Endodermal cell (in vitro differentiated cells): ENCODE measurements at places on chromosomes 6 and 20. TPM values are rescaled to one million over a fixed set of nuclear protein-coding genes. Genes with fewer than 3 reads are reported as not detected.

DNA sequence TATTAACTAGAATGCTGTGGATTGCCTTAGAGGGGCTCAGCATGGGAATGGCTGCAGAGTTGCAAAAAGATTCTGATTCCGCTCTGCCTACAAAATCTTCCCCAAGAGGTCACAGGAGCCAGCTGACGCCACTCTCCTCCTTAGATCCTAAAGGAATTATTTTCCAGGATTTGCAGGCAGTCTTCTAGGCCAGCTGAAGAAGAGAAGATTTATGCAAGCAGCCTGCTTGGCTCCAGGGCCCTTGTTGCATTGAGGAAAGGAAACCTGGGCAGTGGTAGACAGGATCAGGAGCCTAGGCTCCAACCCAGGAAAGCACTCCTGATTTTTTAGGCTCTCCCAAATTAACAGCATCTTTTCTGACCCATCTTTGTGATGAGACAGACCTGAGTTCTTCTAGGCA is 245.8 kb downstream of the PKHD1 start:
- DNase-seq: peak; percentile 53

Gene UST
- 16.3 and 17.9 TPM in 2 replicates for total RNA-seq

Gene PARD6B
- total RNA-seq: 29.0 TPM in 2 replicates

- no peak for DNase-seq
Measured at GRCh38 chr6:45665859-45666258, 288.1 kb upstream of the SUPT3H start.

GRCh38 chr6:77015350-77015749 is 447.9 kb downstream of the HTR1B start:
- DNase-seq: no peak

DNA sequence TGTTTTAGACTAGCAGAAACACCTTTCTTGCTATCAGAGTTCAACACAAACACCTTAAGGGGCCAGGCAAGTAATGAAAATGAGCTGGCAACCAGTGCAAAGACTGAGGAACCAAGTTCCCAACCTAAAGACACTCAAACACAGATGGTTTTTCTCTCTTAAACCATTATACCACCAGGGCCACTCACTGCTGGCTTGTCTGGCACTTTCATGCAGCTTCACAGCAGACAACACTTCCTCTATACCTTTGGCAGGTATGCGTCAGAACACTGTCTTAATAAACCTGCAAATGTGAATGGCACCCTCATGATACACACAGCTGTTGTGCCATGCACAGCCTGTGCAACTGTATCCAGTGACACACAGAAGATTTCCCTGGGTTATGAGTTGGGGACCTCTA is 41.6 kb downstream of the NFATC2 start:
- DNase-seq: peak; percentile 44

Gene PACSIN1
- total RNA-seq: 7.1 to 9.4 TPM (median 7.3 TPM) in 3 replicates

Gene COL9A3
- total RNA-seq: 43.0 to 63.0 TPM (median 48.9 TPM) in 3 replicates

- no peak for DNase-seq
Measured at GRCh38 chr6:45569210-45569945, 191.6 kb upstream of the SUPT3H start.

- DNase-seq: peak; percentile 57
Measured at GRCh38 chr6:324116-324728, 31.9 kb downstream of the DUSP22 start.

GRCh38 chr20:24452016-24452415 is 17.4 kb upstream of the SYNDIG1 start:
- peak; percentile 35 for DNase-seq

DNA sequence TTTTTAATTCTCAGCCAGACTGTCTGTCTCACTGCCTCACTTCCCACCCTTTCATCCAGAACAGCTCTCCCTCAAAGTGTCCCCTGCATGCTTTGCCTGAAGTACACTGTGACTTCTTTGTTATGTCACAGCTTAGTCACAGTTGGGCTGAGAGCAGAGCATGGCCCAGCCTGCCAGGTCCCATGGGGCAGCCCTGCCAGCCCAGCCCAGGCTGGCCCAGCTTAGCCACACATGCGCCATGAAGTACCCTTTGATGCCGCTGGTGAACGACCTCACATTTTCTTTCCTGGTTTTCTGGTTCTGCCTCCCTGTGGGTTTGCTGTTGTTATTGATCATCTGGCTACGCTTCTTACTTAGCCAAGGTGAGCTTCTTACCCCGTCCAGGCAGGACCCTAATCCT is at the start of gene ADIG:
ADIG (plus strand) TSS at position 185 of the 400 bp plus-strand sequence; CDS start at position 239, 54 bp downstream.
- DNase-seq: no peak

Gene RPP40
- 6.8 to 9.0 TPM (median 8.6 TPM) in 3 replicates for total RNA-seq

Gene FAM184A
- total RNA-seq: 188 and 216 TPM in 2 replicates

Gene B3GAT2
- 0.42 and 0.54 TPM in 2 replicates for total RNA-seq

Gene SLC26A8
- total RNA-seq: not detected in 3 replicates

Gene C6orf52
- 1.7 to 4.1 TPM (median 2.1 TPM) in 3 replicates for total RNA-seq

DNA sequence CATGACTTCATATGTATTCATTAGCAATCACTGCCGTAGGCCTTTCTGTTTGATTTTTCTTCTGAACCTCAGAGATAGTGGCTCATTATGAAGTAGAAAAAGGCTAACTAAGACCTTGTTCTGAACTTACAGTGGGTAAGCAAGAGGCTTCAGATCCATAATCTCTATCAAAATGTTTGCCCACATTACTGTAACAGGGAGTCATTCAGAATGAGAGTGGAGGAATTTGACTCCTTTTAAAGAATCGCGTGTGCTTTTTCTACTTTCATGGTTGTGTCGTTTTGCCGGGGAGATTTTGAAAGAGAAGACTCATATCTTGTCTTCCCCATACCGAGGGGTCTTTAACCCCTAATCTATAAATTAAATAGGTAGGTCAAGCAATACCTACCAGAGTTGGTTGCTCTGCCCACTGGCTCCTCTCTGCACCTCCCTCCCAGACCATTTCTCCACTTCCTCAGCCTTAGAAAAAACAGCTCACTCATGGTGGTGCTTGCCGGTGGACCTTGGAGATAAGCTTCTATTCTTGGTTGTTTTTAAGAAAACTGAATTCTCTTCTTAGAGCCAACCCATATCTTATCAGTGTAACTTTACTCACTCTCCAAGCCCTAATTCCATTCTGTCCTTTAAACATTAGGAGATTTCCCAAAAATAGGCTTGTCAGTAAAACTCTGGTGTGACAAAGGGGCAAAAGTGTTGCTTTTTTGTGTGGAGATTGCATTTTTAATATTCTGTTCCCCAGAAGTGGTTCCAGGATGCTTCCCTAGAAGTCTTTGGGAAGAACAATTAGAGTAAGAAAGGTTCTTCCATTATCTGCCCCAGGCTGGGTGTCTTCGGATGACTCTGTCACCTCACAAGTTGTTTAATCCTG is 56.6 kb downstream of the E2F3 start:
- no peak for DNase-seq

DNA sequence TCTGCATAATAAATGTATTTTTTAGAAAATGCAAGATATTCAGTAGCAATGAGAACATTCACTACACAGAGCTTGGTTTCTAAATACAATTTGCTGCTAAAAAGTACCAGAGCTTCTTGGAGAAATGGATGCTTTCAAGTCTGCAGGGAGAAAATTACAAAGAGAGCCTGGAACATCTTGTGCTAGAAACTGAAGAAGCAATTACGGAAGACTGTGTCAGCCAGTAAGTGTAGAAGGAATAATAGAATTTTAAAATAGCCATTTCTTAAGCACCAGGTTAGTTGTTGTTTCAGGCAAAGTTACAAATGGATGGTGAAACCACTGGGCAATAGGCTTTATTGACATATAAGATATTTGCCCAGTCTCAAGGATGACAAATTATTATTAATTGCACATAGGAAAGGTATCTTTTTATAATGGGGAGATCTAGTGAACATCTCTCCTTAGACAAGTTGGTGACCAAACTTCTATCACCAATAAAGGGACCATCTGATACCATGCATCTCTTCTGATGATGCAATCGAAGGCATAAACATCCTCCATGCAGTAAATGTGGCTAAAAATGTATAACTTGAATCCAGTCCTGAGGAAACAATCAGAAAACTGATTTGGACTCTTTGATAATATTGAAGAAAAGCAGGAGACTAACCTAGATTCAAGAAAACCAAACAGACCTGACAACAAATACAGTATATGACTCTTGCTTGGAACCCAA is 81.7 kb downstream of the ARHGAP18 start:
- DNase-seq: no peak

DNA sequence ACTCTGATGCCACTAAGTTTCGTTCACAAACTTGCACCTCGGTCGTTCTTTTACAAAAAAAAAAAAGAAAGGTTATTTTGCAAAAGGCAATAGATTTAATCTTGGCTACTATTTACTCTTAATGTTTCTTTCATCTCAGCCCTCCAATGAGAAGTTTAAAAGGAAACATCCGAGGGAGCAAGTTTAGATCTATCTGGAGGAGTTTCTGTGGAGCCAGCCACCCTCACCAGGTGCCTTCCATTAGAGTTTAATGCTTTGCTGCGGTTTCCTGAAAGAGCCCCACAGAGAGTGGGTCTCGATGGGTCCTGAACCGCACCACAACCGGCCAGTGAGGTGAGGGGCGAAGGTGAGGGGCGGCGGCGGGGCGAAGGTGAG is 632 bp downstream of the PRKN start:
- DNase-seq: no peak

GRCh38 chr20:57484772-57485171 is 40.2 kb downstream of the CTCFL start:
- peak; percentile 22 for DNase-seq

Gene FKBP1C
- 0.55 and 0.88 TPM in 2 replicates for total RNA-seq

GRCh38 chr6:25270559-25270958 is 8.6 kb upstream of the CARMIL1 start:
- DNase-seq: no peak

DNA sequence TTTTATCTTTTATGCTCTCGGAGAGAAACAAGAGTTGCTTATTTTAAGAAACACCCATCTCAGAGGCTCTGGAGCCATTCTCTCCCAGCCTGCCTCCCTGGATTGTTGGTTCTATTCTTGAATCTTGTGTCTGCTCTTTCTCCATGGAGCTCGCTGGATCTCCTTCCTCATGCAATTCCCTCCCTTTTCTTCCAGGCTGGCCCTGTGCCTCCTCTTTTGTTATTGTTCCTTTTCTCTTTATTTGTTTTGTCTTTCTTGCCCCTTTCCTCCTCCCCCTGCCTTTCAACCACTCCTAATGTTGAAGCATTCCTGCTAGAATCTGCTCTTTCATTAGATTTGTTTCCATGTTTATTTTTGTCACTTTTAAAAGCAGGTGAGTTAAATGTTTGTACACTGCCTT is 76.5 kb downstream of the STMND1 start:
- DNase-seq: no peak

DNA sequence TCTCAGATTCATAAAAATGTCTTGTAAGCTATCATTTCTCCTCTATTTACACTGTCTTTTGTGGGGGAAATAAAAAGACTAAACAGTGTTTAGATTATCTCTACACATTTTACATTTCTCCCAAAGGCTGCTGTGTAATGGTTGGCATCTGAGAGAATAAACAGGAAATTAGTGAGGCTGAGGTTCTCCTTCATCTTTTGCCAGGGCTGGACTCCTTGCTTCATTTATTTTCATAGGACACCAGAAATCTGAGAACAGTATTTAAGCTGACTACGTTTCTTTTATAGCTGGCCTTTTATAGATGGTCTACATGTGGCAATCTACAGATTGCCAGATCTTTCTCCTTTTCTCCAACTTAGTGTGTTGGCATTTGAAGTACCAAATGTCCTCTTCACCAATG is 41.5 kb downstream of the PLCB4 start:
- DNase-seq: no peak

DNA sequence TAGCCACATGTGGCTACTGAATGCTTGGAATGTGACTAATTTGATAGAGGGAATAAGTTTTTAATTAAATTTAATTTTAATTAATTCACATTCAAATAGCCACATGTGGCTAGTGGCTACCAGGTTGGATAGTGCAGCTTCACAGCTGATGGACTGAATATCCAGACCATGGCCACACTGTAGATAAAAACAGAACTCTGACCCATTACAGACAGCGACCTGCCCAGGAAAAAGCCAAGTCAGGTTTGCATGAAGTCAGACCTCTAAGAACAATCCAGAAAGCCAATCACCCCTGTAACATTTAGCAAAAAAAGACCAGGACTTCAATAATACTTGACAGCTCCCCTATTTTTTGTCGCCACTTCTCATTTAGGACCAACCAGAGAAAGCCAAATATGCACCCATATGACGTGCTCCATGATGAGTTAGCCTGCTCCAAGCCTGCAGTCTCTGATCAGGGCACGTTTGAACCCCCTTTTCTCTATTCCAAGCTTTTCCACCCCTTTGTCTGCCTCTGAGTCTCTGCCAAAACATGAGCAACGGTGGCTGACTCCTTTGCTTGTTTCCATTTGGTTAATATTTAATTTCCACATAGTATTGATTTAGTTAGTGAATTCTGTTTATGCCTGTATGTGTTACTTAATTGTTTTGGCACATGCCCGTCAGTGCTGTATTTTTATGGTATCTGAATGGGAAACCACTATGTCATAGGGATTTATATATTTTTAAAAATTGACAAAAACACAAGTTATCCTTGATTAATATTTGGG is 636.3 kb downstream of the UTRN start:
- DNase-seq: no peak

Gene BANF2
- not detected in 3 replicates for total RNA-seq

DNA sequence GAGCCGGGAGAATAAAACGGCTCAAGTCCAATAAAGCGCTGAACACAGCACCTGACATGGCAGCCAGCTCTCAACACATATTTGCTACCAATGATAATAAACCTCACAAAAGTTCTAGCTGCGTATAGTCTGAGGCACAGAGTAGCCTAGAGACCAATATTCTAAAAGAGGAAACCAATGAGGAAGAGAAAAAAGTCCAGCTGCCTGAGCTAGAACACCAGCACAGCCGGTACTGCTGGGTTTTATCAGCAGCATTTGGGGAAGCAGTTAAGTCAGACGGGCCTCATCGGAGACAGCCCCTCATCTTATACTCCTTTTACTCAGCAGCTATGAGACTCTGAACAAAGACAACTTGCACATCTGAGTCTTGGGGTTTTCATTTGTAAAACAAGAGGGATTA is 2.4 kb upstream of the RTF2 start:
- DNase-seq: no peak

Gene PTCHD4
- total RNA-seq: 0.11 to 0.12 TPM in 2 of 3 replicates, not detected in the other

DNA sequence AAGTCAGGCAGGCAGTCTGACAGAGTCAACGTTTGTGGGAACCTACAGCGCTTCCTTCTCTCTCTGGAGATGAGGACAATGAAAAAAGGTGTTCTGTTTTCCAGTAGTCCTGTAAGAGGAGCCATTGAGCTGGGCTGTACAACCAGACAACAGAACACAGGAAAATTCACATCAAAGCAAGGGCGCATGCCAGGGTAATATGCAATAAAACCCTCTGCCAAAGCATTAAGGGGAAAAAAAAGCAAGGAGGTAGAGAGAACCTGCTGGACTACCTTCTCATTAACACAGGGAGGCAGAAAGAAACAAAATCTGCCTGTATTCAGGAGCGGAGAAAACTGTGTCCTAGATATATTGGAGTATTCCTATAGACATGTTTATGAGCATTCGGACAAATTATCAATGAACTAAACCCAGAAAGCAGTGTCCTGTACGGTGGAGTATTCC is 1.3 kb downstream of the RNF24 start:
- DNase-seq: peak; percentile 64
